ENCODE measurements at places on chromosomes 13 and 19.

- no peak for DNase-seq
Observed at GRCh38 chr19:16566161-16566560, 6.1 kb downstream of the SLC35E1 start.

DNA sequence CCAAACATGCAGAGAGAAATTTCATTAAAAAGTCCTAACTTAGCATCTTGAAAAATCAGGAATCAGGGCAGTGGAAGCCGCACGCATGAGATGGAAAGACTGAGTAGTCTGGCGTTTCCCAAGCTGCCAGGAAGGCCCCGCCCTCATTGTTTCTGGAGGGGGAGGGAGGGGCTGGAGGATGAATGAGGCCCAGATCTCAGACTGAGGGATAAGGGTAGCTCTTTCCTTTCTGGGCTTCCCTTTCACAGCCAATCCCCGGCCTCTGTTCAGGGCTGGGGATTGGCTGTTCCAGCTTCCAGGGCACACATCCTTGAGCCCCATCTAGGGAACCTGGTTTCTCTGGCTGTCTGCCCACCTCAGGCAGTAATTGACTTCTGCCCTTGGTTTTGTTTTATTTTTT lies 7.3 kb downstream of the C19orf53 start:
- no peak for DNase-seq

- no peak for DNase-seq
Observed at GRCh38 chr19:44476559-44477408, 23.5 kb downstream of the ZNF180 start.

- peak; percentile 73 for DNase-seq
Observed at GRCh38 chr19:17424743-17425365, 5.0 kb downstream of the MVB12A start.

Measured in NCI-H524 (cell line).